ENCODE measurements at places on chromosomes 7 and 10. TPM values are rescaled to one million over a fixed set of nuclear protein-coding genes. Genes with fewer than 3 reads are reported as not detected.

CNNM1 gene
- polyA plus RNA-seq = 0.14 TPM

CDHR3 gene
- polyA plus RNA-seq = 1.9 TPM

FAM24B gene
- polyA plus RNA-seq = 4.0 TPM

SSC4D gene
- 0.45 TPM for polyA plus RNA-seq

RABGEF1 gene
- 27.1 TPM for polyA plus RNA-seq

CYP2W1 gene
- polyA plus RNA-seq = not detected

DNA sequence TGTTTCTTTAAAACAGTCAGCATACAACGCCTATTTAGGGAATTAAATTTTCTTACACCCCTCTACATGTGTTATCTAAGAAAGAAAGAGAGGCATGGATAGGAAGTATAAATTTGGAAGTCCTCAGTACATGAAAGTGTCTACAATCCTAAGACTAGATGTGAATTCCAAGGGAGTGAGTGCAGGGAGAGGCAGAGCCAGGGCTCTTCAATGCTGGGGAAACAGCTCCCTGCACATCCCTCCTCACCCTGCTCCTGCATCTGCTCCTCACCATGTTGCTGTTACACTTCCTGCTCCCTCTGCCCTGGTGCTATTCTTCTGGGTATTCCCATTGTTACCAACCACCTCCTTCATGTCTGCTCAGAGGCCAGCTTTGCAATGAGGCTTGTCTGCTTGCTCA lies 229.1 kb upstream of the AKR1E2 start:
- no peak for DNase-seq

- DNase-seq = no peak
Measured at GRCh38 chr7:157016352-157017041, 6.0 kb upstream of the MNX1 start.

- no peak for DNase-seq
Measured at GRCh38 chr7:90903841-90904240, 307.7 kb downstream of the CDK14 start.

DNA sequence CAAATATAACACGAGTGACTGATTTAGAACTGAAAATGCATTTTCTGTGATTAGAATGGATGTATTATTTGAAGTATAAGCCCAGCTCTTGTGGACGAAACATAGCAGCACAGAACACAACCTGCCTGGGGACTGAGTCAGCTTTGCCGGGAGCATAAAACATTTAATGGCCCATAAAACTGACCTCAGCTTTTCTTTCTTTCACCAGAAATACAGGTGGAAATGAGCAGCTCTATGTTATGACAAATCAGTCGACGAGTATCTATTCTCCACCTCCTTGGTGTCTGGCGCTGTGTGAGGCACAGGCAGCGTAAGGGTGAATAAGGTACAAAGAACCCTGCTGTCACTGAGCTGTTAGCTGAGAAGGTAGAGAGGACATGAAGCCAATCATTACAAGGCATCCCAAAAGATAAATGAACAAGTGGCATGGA lies 471.6 kb upstream of the AKR1E2 start:
- no peak for DNase-seq

DNA sequence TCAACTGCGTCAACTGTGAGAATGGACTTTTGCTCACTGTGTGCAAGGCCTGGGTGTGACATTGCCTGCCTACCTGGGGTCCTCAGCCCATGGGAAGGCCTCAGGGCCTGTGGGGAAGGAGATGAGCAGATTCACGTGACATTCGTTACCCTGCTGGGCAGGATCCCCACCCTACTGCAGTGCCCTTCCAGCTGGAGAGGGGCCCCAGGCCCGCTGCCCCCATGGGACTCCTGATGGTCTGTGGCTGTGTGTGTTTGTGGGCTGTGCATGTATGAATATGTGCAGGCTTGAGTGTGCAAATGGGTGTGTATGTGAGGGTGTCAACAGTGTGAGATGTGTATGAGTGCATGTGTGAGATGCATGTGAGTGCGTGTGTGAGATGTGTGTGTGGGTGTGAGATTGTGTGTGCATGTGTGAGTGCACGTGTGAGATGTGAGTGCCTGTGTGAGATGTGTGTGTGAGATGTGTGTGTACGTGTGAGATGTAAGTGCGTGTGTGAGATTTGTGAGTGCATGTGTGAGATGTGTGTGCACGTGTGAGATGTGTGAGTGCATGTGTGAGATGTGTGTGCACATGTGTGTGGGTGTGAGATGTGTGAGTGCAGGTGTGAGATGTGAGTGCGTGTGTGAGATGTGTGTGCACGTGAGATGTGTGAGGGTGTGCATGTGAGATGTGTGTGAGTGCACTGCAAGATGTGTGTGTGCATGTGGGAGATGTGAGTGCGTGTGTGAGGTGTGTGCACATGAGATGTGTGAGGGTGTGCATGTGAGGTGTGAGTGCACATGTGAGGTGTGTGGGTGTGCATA lies 29.7 kb downstream of the PPIF start:
- no peak for DNase-seq

- DNase-seq = no peak
Measured at GRCh38 chr7:99197498-99197897, 10.4 kb downstream of the KPNA7 start.

GRCh38 chr7:114663502-114663901 lies 248.9 kb downstream of the FOXP2 start:
- peak; percentile 2 for DNase-seq

GRCh38 chr7:18191341-18191740 lies 163.7 kb upstream of the PRPS1L1 start:
- no peak for DNase-seq

DNA sequence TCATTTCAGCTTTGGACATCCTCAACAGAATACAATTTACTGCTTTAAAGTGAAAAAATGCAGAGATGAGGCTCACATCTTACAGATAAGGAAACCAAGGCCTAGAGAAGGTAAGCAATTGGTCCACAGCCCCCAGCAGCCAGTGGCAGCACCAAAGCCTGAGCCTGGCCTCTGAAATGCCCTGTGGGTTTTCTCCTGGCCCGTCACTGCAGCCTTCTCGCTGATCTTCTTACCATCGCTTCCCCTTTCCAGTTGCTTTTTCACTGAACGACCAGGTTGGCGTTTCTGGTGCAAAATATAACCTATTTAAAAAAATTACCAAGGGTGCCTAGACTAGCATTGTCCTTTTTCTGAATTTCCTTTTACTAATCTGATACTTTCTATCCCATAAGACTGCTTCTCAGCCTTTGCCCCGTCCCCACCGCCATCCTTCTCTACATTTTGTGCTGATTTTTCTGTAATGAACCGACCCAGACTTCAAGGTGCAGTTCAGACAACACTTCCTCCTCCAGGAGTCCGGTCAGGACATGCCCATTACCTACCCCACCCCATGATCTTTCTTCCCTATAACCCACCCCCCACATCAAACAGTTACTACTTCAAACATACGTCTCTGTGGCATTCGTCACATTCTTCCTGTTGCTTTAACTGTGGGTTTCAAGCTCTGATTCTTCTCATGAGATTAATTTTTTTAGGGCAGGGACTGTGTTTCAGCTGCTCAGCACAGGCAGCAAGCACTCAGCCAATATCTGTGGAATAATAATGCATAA lies 289.4 kb downstream of the DNAJB6 start:
- DNase-seq = no peak

- peak; percentile 80 for DNase-seq
Measured at GRCh38 chr10:72243822-72244437, 27.9 kb upstream of the ASCC1 start.

DNA sequence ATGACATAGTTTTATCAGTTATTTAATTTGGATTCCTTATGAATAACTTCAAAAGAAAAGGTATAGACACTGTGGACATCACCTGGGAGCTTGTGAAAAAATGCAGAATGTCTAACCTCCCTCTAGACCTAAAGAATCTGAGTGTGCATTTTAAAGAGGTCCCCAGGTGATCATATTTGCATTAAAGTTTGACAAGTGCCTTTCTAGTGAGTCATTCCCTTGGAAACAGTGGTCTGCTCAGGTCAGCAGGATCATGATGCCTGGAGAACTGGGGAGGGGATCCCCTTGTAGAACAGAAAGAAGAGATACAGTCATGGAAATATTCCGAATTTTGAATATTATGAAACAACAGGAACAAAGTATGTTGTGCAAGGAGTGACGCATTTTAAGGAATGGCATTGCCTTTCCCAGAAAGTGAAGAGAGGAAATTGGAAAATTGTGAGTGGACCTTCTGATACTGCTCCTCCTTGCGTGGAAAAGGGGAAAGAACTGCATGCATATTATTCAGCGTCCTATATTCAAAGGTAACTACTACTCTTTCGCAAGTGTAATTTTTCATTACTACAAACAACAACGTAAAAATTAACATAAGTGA lies 4.6 kb downstream of the STEAP2 start:
- DNase-seq = no peak

GRCh38 chr10:78914502-78915189 lies 154.1 kb upstream of the ZMIZ1 start:
- DNase-seq = no peak

DNA sequence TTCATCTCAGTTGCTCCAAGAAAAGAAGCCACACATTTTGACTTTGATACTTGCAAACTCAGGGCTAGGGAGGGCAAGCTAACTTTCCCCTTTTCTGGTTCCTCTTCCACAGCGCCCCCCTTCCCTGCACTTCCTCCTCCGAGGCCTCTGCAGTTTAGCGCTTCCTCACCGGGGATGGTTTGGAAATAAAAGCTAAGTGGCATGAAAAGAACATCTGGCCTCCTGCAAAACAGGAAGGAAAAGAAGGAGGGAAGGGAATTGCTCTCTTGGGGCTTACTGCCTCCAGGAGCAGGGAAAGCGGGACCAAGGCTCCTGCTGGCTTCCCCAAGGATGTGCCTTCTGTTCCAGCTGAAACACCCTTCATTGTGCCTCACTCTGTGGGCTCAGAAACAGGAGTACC lies 42.3 kb downstream of the PRKCQ start:
- no peak for DNase-seq

- no peak for DNase-seq
Measured at GRCh38 chr10:110141871-110142635, 65.4 kb upstream of the MXI1 start.

All from AG04450 (cell line).